Activated T-helper 17 cell treated with anti-CD3 and anti-CD28 coated beads, Interleukin-2, amount 50 U/mL, for 72 hours (primary cell): ENCODE measurements at places on chromosomes 12 and 14. TPM values are rescaled to one million over a fixed set of nuclear protein-coding genes. Genes with fewer than 3 reads are reported as not detected.

DNA sequence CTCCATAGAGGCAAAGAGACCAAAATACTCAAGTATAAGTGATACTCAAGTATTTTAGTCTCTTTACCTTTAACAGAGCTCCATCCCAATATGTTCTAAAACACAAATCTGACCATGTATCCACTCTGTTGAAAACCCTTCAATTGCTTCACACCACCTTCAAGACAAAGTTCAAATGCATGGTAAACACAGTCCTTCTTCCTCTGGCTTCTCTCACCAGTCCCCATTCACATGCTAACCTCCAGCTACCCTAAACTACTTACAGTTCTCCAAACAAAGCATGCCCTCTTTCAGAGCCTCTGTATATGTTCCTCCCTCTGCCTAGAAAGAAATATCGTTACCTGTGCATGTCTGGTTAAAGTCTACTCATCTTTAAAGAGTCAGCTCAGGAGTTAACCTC, 100.2 kb downstream of the NUMB start:
- no peak for ATAC-seq

DNA sequence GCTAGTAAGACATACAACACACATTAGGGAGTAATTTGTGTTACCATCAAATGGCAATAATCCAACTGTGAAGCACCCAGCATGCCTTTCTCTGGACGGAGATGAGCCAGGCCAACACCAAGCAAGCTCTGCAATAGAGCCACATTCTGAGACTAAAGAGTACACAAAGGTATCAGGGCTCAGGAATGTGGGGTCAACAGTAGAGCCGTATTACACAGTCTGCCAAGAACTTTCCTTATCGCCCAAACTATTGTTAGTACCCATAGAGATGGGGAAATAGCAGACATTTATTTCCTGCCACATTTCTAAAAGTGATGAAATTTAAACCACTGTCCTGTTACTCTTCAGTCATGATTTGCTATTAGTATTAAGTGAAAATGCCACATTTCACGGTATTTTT, 113.7 kb downstream of the BMP4 start:
- no peak for ATAC-seq

DNA sequence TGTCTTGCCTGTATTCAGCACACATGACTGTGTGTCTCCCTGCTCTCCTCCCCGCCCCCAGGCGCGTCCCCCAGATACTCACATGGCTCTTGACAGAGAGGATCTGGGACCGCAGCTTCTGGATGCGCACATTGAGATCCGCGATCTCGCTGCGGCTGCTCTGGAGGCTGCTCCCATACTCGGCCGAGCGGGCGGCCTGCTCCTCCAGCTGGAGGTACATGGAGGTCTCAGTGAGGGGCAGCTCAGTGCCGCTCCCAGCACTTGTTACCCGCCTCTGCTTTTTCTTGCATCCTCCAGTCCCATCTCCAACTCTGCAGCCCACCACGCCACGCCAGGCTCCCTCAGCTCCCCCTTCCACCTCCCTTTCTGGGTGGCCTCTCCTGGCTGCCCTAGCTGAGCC, 18.9 kb downstream of the KRT80 start:
- ATAC-seq, result no peak

DNA sequence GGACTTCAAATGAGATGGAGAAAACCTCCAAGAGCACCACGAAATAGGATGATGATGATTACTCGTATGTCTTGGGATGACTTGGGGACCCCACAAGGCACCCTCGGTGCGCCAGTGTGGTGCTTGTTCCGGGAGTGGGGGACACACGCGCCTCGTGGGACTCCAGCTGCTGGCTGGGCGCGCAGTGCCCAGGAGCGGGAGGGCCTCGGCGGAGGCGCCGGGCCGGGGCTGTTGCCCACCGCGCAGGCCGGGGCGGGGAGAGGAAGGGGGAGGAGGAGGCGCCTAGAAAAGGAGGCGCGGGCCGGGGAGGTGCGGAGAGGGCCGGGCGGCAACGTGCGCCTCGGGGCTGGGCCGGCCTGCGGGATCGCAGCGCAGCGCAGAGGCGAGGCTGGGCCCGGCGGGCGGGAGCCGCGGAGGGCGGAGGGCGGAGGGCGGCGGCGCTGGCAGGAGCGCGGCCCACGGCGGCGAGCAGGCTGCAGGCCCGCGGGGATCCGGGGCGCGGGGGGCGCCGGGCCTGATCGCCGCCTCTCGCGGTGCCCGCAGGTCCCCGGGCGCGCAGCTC, at the start of gene RFLNA:
Gene RFLNA, plus strand, starts transcription at position 314 of the 562 bp plus-strand sequence. CDS start 337 bp downstream, outside the sequence.
- ATAC-seq, result no peak

GRCh38 chr12:128819293-128820144, 4.2 kb downstream of the SLC15A4 start:
- no peak for ATAC-seq

DNA sequence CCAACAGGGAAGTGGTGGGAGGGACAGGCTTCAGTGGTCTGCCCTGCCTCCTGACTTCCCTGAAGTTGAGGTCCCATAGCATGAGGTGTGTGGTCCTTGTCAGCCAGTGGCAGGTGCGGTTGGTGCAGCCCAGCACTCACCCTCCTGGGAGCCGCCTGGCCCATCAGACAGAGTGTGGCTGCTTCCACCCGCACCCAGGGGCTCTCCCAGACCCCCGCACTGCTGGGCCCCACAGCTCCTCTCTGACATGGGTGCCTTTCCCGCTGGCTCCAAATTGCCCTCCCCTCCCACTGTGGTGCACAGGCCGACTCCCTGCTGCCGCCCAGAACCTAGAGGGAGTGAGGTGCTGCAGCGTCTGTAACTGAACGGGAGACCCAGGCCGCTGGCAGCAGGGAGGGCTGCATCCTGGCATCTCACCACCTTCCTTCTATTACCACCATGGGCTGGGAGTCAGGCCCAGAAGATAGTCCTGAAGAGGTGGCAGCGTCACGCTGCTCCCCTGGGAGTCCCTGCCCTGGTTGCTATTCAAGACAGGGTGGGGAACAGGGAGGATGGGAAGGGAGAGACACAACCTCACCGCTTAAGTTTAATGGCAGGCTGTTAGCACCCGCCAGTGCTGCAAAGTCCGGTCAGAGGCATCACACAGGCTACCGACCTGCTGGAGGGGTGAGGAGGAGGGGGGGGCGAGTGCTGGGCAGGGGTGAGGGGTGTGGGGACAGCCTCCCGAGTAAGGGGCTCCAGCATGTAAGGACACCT, 180.6 kb upstream of the PRMT8 start:
- no peak for ATAC-seq

DNA sequence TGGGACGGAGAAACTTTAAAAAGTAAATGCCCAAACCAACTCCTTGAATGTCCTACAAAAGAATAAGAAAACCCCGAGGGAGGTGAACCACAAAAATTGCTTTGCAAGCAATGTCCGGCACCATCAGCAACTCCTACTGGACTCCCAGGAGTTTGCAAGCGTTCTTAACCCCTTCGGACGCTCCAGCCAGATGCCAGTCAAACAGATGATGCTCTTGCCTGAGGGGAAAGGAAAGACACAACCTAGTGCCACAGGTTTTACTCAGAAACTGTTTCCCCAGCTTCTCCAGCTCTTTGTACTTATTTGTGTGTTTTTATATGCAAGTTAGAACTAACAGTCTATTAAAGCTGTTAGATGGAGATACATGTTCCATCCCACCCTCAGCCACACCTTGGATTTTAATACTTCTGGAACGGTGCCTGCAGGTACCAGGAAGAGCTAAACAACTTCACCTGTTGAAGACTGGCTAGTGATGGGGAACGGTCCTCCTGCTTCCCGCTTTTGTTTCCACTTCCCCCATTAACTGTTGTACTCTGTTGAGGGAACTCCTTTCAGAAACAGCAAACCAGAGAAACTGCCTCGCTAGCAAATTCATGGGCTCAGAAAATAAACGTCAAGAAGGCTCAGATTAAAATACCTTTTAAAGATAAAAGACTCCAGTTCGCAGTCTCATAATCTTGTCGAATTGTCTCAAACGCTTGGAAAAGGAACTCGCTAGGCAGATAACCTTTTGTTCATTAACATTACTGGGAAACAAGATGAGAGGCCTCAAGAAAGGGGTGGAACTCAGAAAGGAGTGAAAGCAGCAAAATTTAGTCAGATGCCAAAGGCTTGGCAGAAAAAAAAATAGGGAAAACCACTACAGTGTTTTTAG, 1.1 kb upstream of the FERMT2 start:
- no peak for ATAC-seq

GRCh38 chr12:131682510-131682895, 28.4 kb upstream of the SFSWAP start:
- ATAC-seq, result peak; percentile 43

DNA sequence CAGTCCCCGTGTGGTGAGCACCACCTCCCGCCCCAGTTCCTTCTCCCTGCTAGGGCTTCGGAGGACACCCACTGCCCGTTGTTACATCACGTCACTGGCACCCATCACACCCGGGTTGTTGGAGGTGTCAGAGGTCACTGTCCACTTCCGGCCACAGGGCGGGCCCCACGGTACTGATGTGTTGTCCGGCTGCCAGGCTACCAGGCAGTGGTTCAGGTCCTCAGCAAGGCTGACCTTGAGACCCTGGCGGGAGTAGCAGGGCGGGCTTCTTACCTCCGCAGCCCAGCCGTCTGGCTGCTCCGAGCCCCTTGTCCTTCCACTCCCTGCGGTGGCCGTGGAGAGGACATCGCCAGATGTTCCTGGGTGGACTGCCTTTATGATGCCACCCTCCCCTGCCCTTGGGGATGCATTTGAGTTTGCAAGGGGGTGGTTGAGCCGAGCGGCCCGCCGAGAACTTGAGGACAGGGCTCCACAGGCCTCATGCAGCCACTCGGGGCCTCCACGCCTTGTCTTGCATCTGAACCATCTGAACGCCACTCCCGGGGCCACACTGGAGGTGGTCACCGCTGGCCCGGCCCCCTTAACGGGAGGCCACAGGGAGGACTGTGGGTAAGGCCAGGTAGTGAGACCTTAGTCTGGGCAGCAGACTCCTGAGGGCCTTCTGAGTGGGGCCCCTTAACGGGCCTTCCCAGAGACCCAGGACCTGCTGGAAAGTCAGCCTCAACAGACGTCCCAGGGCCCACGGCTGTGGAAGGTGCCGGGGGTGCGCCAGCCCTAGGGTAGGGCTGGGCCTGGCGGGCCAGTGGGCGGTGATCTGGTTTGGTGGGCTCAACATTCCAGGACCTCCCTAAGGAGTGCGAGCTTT, 27.1 kb upstream of the PLD4 start:
- ATAC-seq, result no peak

DDN gene
- total RNA-seq, result 0.32 TPM

TMPRSS12 gene
- total RNA-seq, result not detected

DNA sequence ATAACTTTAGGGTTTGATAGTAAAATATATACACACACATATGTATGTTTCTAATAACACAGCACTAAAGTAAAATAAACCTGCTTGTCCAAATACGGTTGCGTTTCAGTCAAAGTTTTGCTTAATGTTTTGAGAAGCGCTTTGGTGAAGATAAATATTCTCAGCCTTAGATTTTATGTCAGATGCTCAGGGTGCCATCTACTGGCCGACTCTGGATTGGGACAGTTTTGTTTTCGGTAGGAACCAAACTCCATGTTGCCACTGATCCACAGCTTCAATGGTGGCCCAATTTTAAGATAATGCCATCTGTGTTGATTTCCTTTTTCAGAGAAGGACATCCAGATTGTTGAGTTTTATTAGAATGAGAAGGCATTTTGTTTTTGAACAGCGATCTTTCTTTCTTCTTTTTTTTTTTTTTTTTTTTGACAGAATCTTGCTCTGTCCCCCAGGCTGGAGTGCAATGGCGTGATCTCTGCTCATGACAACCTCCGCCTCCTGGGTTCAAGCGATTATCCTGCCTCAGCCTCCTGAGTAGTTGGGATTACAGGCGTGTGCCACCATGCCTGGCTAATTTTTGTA, 43.1 kb downstream of the LLPH start:
- no peak for ATAC-seq

GRCh38 chr12:75489187-75489586, 8.6 kb downstream of the GLIPR1 start:
- peak; percentile 28 for ATAC-seq

GPRC5D gene
- total RNA-seq, result not detected

CACNA2D4 gene
- total RNA-seq, result 23.0 TPM

DNA sequence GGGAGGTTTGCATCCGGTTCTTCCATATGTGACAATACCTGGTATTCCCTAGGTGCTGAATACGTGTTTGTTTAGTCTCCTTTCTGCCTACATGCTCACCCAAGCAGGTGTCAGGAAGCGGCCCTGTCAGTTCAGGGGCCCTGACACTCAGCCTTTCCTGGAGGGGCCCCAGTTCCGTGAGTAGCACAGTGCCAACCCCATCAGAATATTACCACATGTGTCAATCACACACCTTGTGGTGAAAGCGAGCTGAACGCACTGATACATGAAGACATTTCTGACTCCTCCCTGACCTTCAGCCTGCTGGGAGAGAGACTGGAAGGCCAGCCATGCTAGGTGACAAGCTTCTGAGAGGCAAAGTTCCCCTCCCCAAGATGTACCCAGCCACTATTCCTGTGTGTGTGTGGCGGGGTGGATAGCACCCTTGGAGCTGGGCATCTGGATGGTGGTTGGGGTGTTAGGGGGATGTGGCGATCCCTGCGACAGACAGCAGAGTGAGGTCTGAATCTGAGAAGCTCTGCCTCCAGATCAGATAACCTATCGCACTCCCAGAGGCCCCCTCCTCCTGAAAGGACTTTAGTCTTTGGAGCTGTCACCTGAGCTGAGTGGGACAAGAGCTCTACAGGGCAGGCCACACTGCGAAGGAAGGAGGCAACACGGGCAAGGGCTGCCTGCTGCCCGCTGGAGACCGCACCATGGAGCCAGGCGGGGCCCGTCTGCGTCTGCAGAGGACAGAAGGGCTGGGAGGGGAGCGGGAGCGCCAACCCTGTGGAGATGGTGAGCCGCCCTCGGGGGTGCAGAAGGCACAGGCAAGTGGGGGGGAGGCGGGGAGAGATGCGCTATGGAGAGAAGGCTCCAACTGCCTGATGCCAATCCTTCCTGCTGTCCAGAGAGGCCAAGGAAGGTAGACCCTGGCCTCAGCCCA, at the start of gene SOAT2:
Gene SOAT2, plus strand, starts transcription at position 604 of the 925 bp plus-strand sequence. Its CDS starts 92 bp downstream, at position 696.
- ATAC-seq, result peak; percentile 70

KRT82 gene
- not detected for total RNA-seq

DNA sequence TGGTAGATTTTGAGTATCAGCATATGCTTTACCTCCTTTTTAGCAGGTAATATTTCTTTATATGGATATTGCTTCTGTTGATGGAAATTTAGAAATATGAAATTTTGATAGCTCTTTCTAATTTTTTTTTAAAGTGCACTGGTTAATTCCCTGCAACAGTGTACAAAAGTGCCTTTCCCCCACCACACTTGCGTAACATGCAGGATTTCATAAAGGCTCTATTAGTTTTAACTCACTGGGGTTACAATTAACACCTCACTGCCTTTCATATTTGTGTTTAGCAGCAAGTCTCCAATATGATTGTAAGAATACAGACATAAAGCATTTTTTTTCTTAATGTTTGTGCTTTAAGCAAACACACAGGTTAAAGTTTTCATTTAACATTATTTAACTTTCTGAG, 25.6 kb downstream of the MNAT1 start:
- no peak for ATAC-seq
